CMK (cell line): ENCODE measurements at places on chromosomes 7 and 10.

- DNase-seq = no peak
Measured at GRCh38 chr10:97454330-97455036, 8.5 kb downstream of the ZDHHC16 start.

DNA sequence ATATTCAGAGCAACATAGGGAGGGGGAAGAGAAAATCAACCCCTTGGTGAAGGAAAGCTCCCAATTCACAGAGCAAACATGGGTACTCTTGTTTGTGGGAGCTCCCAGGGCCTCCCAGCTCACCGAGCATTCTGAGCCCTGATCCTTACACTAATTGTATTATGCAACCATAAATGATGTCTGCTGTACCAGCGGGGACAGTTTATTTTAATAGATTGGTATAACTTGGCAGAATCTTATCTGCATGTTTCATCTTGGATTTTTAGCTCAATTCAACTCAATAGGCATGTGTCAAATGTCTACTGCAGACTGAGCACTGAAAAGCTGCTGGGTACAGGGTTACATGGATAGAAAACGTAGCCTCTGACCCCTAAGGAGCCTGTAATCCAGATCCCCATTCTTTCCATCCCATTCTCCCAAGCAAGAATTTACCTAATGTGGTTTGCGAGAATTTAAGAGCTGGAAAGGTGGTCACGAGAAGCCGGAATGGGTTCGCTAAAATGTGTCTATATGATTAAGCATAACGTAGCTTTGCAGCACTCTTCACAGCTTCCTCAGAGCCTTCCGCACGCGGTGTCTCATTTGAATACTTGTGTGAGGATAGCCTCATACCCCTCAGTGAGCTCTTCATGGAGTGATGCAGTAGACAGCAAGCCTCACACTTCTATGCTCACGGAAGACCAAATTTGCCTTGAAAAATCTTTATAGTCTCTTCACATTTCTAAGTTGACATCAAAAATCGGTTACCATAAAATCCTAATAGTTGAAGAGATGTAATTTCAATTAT lies 18.3 kb downstream of the EGFR start:
- DNase-seq = no peak

GRCh38 chr7:140551355-140552239 lies 72.3 kb upstream of the MKRN1 start:
- DNase-seq = no peak

- DNase-seq = no peak
Measured at GRCh38 chr10:29595636-29596225, 39.0 kb downstream of the SVIL start.

DNA sequence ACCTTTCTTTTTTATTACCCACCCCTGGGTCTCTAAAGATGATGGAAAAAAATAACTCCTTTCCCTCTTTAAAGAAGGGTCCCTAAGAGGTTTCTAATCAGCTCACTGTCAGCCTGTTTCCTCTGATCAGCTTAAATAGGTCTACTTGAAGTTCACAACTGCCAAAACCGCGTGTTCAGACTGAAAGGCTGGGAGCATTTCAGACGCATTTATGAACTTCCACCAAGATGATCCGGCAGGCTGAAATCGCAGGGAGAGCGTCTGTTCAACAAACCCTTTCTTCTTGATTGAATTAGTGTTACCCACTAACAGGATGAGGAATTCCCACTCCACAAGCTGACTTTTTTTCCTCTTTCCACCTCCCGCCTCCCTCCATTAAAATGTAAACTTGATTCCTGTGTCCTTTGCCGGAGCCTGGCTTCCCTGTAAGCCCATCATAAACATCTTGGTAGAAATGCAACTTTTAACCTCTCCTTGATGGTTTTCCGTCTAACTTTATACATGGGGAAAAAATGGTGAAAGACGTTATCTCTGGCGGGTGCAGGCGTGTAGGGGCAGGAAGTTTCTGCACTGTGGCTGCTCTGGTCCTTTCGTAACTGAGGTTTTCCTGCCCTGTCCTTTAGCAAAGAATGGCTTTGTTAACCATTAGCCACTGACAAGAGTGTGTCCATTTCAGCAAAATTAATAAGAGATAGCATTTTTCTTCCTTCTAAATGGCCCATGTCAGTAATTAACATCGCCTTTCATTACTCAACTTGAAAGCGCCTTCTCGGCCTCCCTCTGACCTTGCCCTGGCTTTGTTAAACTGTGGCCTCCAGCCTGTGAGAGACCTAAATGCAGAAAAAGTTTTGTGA lies 130.7 kb downstream of the BAMBI start:
- no peak for DNase-seq

GRCh38 chr7:156238366-156239133 lies 402.0 kb upstream of the RNF32 start:
- DNase-seq = no peak
